ENCODE measurements at places on chromosomes 2 and 18. TPM values are rescaled to one million over a fixed set of nuclear protein-coding genes. Genes with fewer than 3 reads are reported as not detected.

STARD6 gene
- not detected for total RNA-seq

TRIM54 gene
- not detected for total RNA-seq

DNA sequence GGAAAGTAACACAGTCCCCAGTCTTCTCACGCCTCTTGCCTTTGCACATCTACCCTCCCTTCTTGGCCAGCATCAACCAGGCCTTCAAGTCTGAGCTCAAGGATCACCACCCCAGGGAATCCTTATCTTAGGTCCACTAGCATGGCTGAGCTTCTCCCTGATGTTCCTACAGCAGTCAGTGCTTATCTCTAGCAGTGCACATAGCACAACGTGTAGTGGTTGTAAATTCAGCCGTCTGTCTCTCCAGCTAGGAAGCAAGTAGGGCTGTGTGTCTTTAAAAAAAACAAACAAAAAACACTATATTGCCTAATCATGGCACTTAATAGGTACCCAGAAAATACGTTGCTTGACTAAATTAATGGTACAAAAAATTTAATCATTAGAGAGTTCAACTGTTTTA, 29.2 kb downstream of the KCNG3 start:
- no peaks in the 10 kb centered on the region for H3K4me1 ChIP-seq
- no peak overlapping the region for H3K4me3 ChIP-seq
- no peak for DNase-seq
- no peak overlapping the region for H3K27ac ChIP-seq
- H3K36me3 ChIP-seq = no peaks in the 10 kb centered on the region
- H3K27me3 ChIP-seq = peaks cover 3% of the 10 kb centered on the region

DNA sequence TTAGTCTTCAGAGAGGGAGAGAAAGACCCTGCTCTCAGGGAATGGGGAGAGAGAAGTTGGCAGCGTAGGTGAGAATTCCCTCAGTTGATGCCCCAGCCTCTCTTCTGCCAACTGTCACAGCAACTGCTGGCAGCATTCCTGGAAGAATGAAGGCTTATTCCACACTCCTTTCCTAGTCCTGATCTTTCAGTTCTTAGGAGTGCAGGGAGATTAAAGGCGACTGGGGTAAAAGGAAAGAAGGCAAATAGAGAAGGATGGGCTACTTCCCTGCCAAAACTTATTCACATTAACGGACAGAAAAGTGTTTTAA, 65.9 kb upstream of the ACAA2 start:
- H3K27me3 ChIP-seq = no peaks in the 10 kb centered on the region
- H3K36me3 ChIP-seq = no peaks in the 10 kb centered on the region
- no peaks in the 10 kb centered on the region for H3K4me1 ChIP-seq

- H3K27ac ChIP-seq = no peak overlapping the region
- no peak overlapping the region for H3K4me3 ChIP-seq
Observed at GRCh38 chr2:134433979-134434378, 180.1 kb downstream of the MGAT5 start.

- no peak overlapping the region for H3K4me3 ChIP-seq
- H3K36me3 ChIP-seq = no peaks in the 10 kb centered on the region
- H3K27me3 ChIP-seq = no peaks in the 10 kb centered on the region
- DNase-seq = peak; percentile 77
Observed at GRCh38 chr2:160375037-160375436, 118.6 kb downstream of the RBMS1 start.

- H3K36me3 ChIP-seq = no peaks in the 10 kb centered on the region
- peaks cover 5% of the 10 kb centered on the region for H3K4me1 ChIP-seq
- no peak overlapping the region for H3K27ac ChIP-seq
- no peak for DNase-seq
- H3K4me3 ChIP-seq = no peak overlapping the region
Observed at GRCh38 chr18:79934311-79935097, 16.9 kb downstream of the SLC66A2 start.

- DNase-seq = no peak
- no peak overlapping the region for H3K27ac ChIP-seq
- no peaks in the 10 kb centered on the region for H3K27me3 ChIP-seq
- no peak overlapping the region for H3K4me3 ChIP-seq
Observed at GRCh38 chr2:29213888-29214291, 98.7 kb downstream of the CLIP4 start.

- no peaks in the 10 kb centered on the region for H3K27me3 ChIP-seq
- no peak overlapping the region for H3K4me3 ChIP-seq
Observed at GRCh38 chr2:205324355-205324754, 357.9 kb upstream of the NRP2 start.
